GM23248 (cell line): ENCODE measurements at places on chromosomes 2 and 18.

DNA sequence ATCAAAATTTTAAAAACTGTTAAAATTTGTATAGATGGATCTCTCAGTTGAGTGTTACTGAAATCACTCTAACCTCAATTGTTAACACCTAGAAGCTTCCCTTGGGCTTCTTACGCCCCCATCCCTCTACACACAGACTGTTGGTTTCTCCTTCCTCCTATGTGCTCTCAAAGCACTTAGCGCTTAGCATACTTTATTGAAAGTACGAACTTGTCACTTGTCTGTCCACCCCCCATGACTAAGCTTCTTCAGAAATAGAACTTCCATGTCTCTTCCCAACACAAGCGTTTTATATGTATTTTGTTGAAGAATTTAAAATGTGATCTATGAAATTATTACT, 441 bp downstream of the MPHOSPH10 start:
- peak; percentile 64 for DNase-seq

GRCh38 chr2:207487650-207488311, 42.0 kb upstream of the CREB1 start:
- DNase-seq: peak; percentile 98

DNA sequence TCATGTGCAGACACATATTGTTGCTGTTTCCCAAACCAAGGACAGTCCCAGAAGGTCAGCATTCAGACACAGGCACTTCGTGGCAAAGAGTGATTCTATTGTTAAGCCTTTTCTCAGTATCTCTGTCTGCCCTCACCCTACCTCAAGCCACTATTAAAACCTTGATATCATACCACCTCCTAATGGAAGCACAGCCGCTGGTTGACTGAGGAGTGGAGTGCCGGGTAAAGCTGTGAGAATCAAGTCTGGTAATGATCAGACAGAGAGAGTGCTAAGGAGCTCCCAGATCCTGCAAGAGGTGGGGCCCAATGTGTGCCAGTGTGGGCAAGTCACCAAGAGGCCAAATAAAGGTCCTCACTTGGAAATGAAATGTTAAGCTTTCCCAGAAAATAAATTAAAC, 819.5 kb downstream of the BCL11A start:
- no peak for DNase-seq

GRCh38 chr2:158716121-158716791, 78.9 kb upstream of the DAPL1 start:
- no peak for DNase-seq

- peak; percentile 89 for DNase-seq
These were observed 13.0 kb downstream of the IMPA2 start for GRCh38 chr18:11994336-11994702.
